ENCODE measurements at places on chromosomes 12 and 14.

DNA sequence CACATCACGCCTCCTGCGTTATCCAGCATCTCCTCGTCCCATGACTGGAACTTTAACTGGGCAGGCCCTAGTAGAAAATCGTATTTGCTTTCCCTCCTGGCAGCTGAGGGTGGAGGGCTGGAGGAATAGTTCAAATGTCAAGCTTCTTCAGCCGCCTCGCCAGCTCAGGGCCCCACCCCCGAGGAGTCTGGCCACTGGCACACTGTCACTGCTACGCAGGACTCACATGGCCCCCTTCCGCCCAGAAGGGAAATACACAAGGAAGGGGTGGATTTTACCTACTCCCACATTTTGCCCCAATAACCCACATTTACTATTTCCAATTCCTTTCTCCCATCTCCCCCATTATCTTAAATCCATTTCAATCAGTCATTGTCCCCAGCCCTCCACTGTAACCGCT lies 8.6 kb downstream of the SLC6A13 start:
- DNase-seq = no peak

GRCh38 chr12:105261010-105261409 lies 25.0 kb upstream of the APPL2 start:
- no peak for DNase-seq

- DNase-seq = peak; percentile 8
Measured at GRCh38 chr14:56760164-56760914, 49.9 kb downstream of the OTX2 start.

GRCh38 chr14:88327497-88327896 lies 4.4 kb upstream of the KCNK10 start:
- peak; percentile 76 for DNase-seq

- no peak for DNase-seq
Measured at GRCh38 chr14:61747342-61747741, 14.9 kb upstream of the SNAPC1 start.
